Psoas muscle (tissue), 8 donors: ENCODE measurements at places on chromosomes 11 and 22. TPM values are rescaled to one million over a fixed set of nuclear protein-coding genes. Genes with fewer than 3 reads are reported as not detected.

The TYR gene
- total RNA-seq, result not detected

DNA sequence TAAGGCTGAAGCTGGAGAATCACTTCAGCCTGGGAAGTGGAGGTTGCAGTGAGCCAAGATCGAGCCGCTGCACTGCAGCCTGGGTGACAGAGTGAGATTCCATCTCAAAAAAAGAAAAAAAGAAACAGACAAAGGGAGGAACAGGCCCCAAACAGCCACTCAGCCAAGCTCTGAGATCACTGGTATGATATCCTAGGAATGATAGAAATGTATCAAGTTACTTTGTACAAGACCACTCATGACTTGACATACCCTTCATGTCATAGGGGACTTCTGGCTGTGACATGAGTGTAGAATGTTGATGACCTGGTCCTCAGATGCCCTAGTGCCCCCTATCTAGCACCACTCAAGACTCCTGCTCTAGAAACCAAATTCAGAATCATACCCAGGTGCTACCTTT, 216.5 kb downstream of the NAV2 start:
- DNase-seq, result no peak

DNA sequence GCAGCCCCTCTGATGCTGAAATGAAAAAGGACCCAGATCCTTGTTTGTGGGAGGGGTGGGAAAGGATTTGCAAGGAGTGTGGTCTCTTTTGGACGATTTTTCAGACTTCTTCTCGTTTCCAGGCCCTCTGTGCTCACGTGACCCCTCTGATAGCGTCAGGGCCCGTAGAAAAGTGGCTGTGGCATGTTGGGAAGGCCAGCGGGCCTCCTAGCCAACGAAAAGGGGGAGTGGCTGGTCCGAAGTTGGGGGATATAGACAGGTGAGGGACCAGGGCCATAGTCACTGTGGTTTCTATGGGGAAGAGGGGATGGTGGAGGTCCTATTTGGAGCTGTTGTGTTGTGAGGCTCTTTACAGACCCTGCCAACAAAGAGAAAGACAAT, 6.6 kb downstream of the PARVB start:
- peak; percentile 37 for DNase-seq

GRCh38 chr11:134847083-134847715, 435.2 kb upstream of the B3GAT1 start:
- no peak for DNase-seq

The GGTLC2 gene
- not detected for total RNA-seq

GRCh38 chr11:74024261-74025029, 15.6 kb upstream of the UCP3 start:
- peak; percentile 81 for DNase-seq

GRCh38 chr22:25563761-25564319, 635 bp upstream of the GRK3 start:
- DNase-seq, result no peak
